Left cardiac atrium (tissue), 4 donors: ENCODE measurements at places on chromosomes 16 and 17.

DNA sequence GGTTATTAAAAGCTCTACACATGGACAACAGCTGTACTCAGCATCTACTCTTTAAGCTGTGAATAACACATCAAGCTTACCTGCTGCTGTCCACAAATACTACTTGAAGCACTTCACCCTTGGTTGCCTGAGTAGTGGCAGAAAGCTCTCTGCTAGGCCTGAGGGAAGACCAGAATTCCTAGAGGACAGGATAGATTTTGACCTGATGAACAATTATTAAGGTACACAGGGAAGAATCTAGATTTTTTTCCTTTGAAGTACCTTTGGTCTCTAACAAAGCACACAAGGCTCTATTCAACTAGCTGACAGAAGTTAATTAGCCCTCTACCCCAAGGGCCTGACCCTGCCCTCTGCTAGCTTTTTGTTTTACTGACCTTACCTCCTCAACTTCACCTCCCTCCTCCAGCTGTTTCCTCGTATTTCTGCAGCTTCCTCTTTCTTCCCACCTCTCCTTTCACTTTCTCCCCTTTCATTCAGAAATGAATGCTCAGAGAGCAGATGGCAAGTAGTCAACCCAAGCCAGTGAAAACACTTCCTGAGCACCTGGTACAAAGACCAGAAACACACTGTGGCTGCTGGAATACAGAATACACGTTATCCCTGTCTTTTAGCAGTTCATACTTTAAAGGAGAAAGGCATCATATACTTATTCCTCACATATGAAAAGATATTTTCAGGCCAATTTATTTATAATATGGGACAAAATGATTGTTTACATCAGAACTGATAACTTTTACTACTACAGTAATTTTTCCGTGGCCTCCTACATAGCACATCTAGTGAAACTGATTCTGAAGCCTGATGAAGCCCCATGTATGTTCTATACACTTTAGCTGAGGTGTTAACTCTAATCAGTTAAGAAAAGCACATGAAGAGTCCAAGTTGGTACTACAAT lies 5.7 kb upstream of the VEZF1 start:
- DNase-seq: no peak

GRCh38 chr17:75069783-75070182 lies 18.0 kb upstream of the SLC16A5 start:
- DNase-seq: no peak

DNA sequence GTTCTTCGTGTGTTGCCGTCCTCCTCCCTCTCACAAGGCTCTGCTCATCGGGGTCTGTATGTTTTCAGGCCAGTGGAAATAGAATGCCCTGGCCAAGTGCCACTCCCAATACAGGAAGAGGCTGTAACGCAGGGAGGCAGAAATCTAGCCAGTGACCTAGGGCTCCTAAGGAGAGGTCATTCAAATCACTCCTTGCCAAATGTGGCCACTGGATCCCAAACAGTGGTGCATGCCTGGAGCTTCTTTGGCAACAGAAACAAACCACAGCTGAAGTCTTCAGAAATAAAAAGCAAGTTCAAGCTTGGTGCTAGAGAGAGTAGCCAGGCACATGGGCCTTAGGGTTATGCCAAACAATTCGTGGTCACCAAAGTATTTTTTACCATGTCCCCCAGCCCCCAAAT lies 66.1 kb downstream of the SMG6 start:
- peak; percentile 79 for DNase-seq

GRCh38 chr16:71353736-71354135 lies 4.8 kb upstream of the CALB2 start:
- no peak for DNase-seq

GRCh38 chr17:2904135-2904534 lies 107.9 kb downstream of the RAP1GAP2 start:
- peak; percentile 72 for DNase-seq

- DNase-seq: no peak
These were observed 17.0 kb upstream of the ABCA8 start for GRCh38 chr17:68972119-68972704.
